ENCODE measurements at places on chromosomes 12 and 14.

GRCh38 chr14:94237983-94238382 lies 55.1 kb downstream of the SERPINA10 start:
- DNase-seq, result no peak

DNA sequence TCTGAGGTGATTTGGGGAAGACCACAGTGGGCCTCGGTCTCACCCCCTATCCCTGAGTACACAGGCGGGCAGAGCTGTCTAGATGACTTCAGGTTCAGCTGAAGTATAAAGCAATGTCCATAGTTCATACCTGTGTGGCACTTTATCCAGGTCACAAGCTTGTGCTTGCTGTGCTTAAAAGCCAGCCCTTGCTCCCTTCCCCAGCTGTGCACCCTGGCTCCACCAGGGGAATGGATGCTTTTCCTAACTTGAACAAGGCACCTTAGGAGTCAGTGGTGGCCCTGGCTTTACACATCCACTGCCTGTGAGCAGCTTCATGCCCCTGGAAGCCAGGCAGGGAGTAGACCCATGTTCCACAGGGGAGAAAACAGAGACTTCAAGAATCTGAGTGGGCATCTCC lies 5.5 kb downstream of the CARMIL3 start:
- DNase-seq, result no peak

DNA sequence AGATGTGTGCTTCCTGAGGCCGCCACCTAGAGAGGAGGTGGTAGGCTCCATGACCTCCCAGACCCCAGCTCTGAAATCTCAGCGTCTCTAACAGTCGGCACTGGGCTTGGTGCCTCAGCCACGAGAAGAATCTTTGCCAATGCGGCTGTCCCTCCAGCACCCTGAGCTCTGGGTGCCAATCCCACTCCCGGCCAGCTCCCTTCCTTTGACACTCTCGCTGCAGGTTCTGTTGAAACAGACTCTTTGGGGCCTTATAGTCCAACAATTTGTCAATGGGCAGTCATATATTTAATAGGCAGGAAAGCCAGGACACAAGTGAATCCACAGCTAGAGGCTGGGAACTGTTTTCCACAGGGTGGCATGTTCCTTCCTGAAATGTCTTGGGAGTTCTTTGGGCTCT lies 52.8 kb downstream of the PRMT8 start:
- no peak for DNase-seq

- no peak for DNase-seq
Measured at GRCh38 chr14:21192875-21193535, 37.1 kb upstream of the OR5AU1 start.

GRCh38 chr14:90405101-90405500 lies 8.3 kb downstream of the CALM1 start:
- no peak for DNase-seq

DNA sequence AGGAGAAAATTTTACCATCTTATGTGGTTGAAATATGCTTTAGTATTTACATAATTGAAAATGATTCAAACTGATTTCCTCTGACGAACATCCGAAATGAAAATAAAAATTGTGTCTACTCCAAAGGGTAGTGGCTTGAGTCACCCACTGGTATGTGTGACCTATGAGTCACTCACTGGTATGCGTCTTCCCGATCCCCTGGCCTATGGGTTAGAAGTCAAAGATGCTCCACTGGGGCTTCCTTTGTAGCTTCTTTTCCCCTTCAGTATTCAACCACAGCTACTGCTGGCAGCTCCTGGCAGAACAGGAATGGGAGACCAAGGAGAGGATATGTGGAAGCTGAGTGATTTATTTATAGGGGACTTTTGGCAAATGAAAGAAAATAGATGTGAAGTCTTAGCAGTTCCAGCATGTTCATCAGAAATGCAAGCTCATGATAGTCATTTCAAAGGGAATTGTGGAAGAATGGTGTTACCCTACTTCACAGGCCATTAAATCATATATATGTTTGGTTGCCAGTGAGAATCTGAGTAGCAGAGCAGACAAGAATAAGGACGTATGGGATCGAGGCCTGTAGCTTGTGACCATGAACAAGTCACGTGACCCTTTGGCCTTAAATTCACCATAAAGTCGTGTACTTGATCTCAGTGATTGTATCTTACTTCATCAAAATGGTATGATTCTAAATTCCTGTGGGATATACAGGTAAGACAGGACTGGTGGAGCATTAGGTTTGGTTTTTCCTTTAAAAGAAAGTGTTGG lies 108.3 kb downstream of the CRADD start:
- no peak for DNase-seq

GRCh38 chr14:79643132-79643531 lies 568.2 kb downstream of the DIO2 start:
- DNase-seq, result no peak

GRCh38 chr14:104200106-104200505 lies 61.7 kb downstream of the KIF26A start:
- DNase-seq, result no peak
